Suprapubic skin (tissue), 4 donors: ENCODE measurements at places on chromosomes 11 and 22.

GRCh38 chr11:61949169-61950034 is 749 bp upstream of the BEST1 start:
- peaks cover 4% of the 10 kb centered on the region for H3K27me3 ChIP-seq
- DNase-seq = peak; percentile 90
- H3K4me3 ChIP-seq = no peak overlapping the region
- peak overlapping the region; percentile 30 for H3K27ac ChIP-seq

GRCh38 chr22:35559354-35560005 is 18.8 kb downstream of the RASD2 start:
- peaks cover 1% of the 10 kb centered on the region for H3K4me1 ChIP-seq
- no peaks in the 10 kb centered on the region for H3K36me3 ChIP-seq
- no peak overlapping the region for H3K4me3 ChIP-seq
- no peak overlapping the region for H3K27ac ChIP-seq
- DNase-seq = no peak
- H3K27me3 ChIP-seq = peaks cover 5% of the 10 kb centered on the region

DNA sequence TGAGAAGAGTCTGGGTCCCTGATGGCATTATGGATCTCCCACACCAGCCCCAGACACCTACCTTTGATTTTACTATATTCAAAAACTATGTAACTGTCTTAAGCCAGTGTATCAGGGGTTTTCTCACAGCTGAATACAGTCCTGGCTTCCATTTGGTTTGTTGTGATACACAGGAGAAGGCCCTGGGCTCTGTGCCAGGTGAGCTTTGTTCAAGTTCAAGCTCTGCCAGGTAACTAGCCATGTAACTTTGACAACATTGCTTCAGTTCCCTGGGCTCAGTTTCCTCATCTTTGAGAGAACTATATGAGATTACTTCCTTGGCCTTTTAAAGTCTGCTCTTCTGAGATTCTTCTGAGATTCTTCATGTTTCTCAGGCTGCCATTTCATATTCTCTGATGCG is 327.5 kb upstream of the TENM4 start:
- H3K36me3 ChIP-seq = no peaks in the 10 kb centered on the region
- H3K27ac ChIP-seq = no peak overlapping the region
- no peak overlapping the region for H3K4me3 ChIP-seq
- no peaks in the 10 kb centered on the region for H3K4me1 ChIP-seq

GRCh38 chr22:41687901-41688364 is 734 bp downstream of the SNU13 start:
- peaks cover 21% of the 10 kb centered on the region for H3K4me1 ChIP-seq
- no peaks in the 10 kb centered on the region for H3K36me3 ChIP-seq
- no peak for DNase-seq
- peak overlapping the region; percentile 66 for H3K4me3 ChIP-seq
- H3K27ac ChIP-seq = peak overlapping the region; percentile 95

DNA sequence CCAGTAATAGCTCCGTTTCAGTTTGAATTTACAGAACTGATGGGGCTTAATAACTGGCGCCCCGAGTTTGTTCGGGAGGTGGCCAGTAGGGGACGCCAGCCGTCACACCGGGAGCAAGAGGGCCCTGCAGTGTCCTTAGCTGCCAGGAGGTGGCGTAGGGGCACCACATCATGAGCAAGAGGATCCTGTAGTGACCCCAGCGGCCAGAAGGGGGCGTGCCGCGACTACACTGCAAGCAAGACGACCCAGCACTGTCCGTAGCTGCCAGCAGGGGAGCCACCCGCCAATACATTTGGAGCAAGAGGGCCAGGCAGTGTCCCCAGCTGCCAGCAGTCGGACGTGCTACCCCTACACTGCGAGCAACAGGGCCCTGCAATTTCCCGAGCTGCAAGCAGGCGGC is 663.7 kb upstream of the B3GAT1 start:
- H3K27ac ChIP-seq = no peak overlapping the region
- no peaks in the 10 kb centered on the region for H3K36me3 ChIP-seq
- no peaks in the 10 kb centered on the region for H3K4me1 ChIP-seq
- no peak overlapping the region for H3K4me3 ChIP-seq
- peaks cover 2% of the 10 kb centered on the region for H3K27me3 ChIP-seq

DNA sequence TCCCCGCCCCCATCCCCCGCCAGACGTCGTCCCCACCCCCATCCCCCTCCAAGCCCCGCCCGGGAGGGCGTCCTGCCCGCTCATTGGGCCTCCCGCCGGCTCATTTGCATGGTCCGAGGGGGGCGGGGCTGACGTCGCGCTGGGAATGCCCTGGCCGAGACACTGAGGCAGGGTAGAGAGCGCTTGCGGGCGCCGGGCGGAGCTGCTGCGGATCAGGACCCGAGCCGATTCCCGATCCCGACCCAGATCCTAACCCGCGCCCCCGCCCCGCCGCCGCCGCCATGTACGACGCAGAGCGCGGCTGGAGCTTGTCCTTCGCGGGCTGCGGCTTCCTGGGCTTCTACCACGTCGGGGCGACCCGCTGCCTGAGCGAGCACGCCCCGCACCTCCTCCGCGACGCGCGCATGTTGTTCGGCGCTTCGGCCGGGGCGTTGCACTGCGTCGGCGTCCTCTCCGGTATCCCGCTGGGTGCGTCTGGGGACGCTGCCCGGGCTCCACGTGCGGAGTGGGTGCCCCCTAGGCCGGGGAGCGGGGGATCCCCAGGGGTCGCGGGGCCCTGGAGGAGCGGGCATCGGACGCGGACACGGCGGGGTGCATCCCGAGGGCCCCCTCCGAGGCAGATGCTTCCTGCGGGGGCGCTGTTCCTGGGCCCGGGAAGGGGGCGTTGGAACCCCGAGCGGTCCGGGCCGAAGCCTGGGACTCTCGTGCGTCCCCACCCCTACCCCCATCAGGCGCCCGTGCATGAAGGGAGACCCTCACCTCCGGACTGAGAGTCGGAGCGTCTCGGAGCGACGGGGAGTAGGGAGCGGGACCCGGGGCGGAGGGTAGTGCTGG is at the start of gene PNPLA3:
Gene PNPLA3 (plus strand): TSS at position 175 of the 834 bp plus-strand sequence. CDS start 107 bp downstream, at position 282.
- DNase-seq = peak; percentile 92
- H3K36me3 ChIP-seq = no peaks in the 10 kb centered on the region

GRCh38 chr11:92300876-92301275 is 76.3 kb downstream of the FAT3 start:
- H3K4me3 ChIP-seq = no peak overlapping the region
- H3K27ac ChIP-seq = no peak overlapping the region
- H3K27me3 ChIP-seq = no peaks in the 10 kb centered on the region
- no peaks in the 10 kb centered on the region for H3K36me3 ChIP-seq
- no peaks in the 10 kb centered on the region for H3K4me1 ChIP-seq

DNA sequence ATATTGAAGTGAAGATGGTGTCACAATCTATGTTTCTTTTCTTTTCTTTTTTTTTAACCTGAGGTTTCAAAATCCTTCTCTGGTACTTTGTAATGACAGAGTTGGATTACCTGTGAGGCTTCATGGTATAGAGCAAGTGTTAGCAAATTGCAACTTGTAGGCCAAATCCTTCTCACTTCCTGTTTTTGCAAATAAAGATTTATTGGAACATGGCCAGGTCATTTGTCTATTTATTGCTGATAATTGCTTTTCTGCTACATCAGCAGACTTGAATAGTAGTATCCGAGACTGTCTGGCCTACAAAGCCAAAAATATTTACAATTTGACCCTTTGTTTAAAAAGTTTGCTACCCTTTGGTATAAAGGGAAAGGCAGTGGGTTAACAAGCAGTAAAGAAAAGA is 1059.4 kb upstream of the CCDC90B start:
- no peaks in the 10 kb centered on the region for H3K4me1 ChIP-seq
- H3K36me3 ChIP-seq = no peaks in the 10 kb centered on the region
- H3K27ac ChIP-seq = no peak overlapping the region
- no peak for DNase-seq

GRCh38 chr11:46417711-46418110 is 26.1 kb upstream of the CHRM4 start:
- H3K27me3 ChIP-seq = no peaks in the 10 kb centered on the region
- DNase-seq = no peak
- H3K4me3 ChIP-seq = no peak overlapping the region
- no peaks in the 10 kb centered on the region for H3K4me1 ChIP-seq
- H3K27ac ChIP-seq = no peak overlapping the region
- peaks cover 65% of the 10 kb centered on the region for H3K36me3 ChIP-seq

DNA sequence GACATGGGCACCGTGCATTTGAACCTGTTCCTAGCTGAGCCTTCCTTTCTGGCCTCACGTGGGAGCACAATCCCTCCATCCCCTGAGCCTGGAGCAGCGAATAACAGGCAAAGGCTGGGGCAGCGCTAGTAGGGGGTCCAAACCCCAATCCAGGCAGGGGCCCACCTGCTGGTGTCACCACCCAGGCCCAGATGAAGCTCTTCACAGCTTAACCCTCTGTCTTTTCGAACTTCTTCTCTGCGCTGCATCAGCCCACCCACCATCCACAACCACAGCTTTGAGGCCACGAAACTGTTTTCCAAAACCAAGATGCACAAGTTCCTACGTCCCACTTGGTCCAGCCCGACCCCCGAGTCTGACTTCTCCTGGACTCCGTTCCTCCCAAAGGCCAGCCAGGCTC is 11.5 kb downstream of the KCNC1 start:
- H3K4me3 ChIP-seq = no peak overlapping the region
- H3K4me1 ChIP-seq = no peaks in the 10 kb centered on the region
- no peaks in the 10 kb centered on the region for H3K36me3 ChIP-seq
- no peak overlapping the region for H3K27ac ChIP-seq
- DNase-seq = no peak

DNA sequence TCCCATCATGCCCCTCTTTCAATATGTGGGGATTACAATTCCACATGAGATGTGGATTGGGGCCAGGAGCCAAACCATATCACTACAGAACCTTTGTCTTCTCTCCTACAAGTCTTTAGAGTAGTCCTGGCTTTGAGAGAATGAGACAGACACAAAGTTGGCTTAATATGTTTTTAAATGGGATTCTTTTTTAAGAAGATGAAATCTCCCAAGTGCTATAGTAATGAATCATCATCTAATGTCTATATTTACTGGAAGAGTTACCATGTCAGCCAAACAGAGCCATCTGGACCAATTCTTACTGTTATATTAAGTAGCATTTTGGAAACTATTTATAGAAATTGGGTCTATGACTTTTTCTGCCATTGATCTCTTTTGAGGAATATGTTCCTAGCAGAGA is 38.1 kb upstream of the CARD18 start:
- H3K4me1 ChIP-seq = peaks cover 8% of the 10 kb centered on the region
- no peaks in the 10 kb centered on the region for H3K36me3 ChIP-seq
- H3K27ac ChIP-seq = no peak overlapping the region

GRCh38 chr11:78292109-78292803 is 103.5 kb downstream of the USP35 start:
- no peak overlapping the region for H3K4me3 ChIP-seq
- no peak for DNase-seq
- no peak overlapping the region for H3K27ac ChIP-seq
- no peaks in the 10 kb centered on the region for H3K36me3 ChIP-seq

DNA sequence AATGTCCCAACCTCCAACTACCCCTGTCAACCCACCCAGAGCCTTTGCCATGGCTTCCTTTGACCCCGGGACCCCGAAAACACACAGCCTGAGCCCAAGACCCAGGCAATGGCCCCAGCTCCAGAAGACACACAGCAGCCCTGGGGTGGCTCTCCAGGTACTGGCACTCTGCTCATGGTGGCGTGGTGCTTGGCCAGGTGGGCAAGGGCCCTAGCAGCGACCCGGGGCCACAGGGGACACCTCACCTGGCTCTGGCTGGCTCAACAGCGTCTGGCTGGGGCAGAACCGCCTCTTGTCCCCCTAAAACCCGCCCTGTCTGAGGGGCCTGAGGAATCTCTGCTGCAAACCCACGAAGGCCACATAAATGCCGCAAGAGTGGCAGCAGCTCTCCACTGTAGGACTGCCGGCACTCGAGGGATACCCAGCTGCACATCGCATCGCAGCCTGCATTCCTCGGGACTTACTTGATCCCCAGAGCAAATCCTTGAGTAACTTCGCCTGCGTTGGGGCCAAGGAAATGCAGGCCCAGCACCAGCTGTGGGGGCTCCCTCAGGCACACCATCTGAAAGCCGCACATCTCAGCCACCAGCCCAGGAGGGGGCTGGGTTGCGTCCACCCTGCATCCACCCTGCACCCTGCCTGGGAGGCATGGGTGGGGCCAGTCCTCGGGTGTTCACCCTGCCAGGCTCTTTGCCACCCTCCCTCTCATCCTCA is 23.1 kb upstream of the GNB1L start:
- peak; percentile 61 for DNase-seq
- H3K4me3 ChIP-seq = no peak overlapping the region

DNA sequence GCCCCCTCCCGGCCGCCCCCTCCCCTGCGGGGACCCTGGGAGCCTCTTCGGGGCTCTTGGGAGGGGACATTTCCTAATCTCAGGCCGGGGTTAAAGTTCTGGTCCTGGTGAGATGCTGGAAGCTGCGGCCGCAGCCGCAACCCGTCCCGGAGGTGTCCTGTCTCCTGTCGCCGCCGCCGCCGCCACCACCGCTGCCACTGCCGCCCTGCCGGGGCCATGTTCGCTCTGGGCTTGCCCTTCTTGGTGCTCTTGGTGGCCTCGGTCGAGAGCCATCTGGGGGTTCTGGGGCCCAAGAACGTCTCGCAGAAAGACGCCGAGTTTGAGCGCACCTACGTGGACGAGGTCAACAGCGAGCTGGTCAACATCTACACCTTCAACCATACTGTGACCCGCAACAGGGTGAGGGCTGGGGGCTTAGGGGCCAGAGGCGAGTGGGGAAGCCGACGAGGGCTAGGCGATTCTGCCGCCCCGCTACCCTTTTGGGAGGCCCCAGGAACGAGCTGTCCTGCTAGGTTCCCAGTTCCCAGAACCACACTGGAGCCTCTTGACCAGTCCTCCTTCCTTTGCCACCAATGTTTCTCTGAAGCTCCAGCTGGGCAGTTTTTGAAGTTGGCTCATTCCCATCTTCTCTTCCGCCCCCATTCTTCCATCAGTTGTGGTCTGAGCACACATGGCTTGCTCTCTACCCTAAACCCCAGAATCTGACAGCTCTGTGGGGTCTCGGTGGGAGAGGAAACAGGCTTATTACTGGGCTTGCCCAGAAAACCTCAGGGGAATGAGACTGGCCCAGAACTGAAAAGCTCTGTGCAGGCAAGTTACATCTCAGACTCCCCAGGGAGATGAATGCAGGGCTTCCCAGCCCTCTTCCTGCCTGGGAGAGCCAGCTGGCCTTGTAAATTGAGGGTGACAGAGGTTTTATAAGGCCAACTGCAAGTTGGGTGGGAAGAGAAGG is 781 bp downstream of the SIDT2 start:
- peak overlapping the region; percentile 89 for H3K27ac ChIP-seq
- peak; percentile 76 for DNase-seq
- H3K27me3 ChIP-seq = no peaks in the 10 kb centered on the region

GRCh38 chr11:74605403-74605802 is 13.0 kb downstream of the POLD3 start:
- no peak overlapping the region for H3K27ac ChIP-seq
- no peak for DNase-seq
- no peak overlapping the region for H3K4me3 ChIP-seq
- H3K4me1 ChIP-seq = no peaks in the 10 kb centered on the region
- no peaks in the 10 kb centered on the region for H3K27me3 ChIP-seq
- H3K36me3 ChIP-seq = peaks cover 19% of the 10 kb centered on the region

GRCh38 chr11:115334932-115335788 is 169.1 kb downstream of the CADM1 start:
- no peaks in the 10 kb centered on the region for H3K36me3 ChIP-seq
- H3K27ac ChIP-seq = no peak overlapping the region
- DNase-seq = no peak
- no peaks in the 10 kb centered on the region for H3K4me1 ChIP-seq
- no peak overlapping the region for H3K4me3 ChIP-seq
- H3K27me3 ChIP-seq = peaks cover 6% of the 10 kb centered on the region

- no peaks in the 10 kb centered on the region for H3K27me3 ChIP-seq
- no peaks in the 10 kb centered on the region for H3K36me3 ChIP-seq
- no peak for DNase-seq
Measured at GRCh38 chr11:34266090-34266912, 91.5 kb downstream of the ABTB2 start.
